ENCODE measurements at places on chromosomes 12 and 14.

- DNase-seq, result no peak
Measured at GRCh38 chr14:89330236-89331002, 86.6 kb downstream of the FOXN3 start.

GRCh38 chr14:105890474-105891220, 364.3 kb downstream of the TMEM121 start:
- DNase-seq, result no peak

DNA sequence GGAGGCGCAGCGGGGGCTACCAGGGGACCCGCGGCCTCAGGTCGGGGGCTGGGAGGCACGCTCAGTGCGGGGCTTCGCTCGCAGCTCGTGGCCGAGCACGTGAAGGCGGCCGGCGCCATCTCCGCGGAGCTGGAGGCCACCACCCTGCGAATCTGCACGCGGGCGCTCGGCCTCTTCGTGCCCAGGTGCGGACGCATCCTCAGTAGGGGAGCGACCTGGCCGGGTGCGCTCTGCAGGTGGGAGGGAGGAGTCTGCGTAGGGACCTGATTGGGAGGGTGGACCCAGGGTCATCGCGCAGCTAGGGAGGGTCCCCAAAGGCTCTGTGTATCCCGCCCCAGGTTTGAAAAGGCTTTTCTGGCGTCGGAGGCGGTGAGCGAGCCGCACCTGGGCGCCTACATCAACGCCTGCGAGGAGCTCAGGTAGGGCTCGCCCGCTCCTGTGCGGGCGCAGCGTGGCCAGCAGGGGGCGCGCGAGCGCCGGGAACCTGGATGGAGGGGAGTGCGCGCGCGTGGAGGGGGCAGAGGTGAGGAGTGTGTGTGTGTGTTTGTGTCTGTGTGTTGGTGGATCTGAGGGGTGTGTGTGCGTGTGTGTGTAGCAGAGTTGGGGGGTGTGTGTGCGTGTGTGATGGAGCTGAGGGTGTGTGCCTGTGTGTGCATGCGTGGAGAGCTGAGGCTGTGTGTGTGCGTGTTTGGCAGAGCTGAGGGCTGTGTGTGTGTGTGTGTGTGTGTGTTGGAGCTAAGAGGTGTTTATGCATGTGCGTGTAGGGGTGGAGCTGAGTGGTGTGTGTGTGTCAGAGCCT, 10.3 kb downstream of the EXOC3L4 start:
- no peak for DNase-seq

- no peak for DNase-seq
Measured at GRCh38 chr12:66141299-66141698, 10.7 kb upstream of the LLPH start.

- no peak for DNase-seq
Measured at GRCh38 chr14:100652744-100653143, 65.5 kb upstream of the BEGAIN start.

- DNase-seq, result no peak
Measured at GRCh38 chr12:89824822-89825221, 116.2 kb upstream of the ATP2B1 start.
